ENCODE measurements at places on chromosomes 3 and 15.
A peak's percentile ranks its signal among the peaks of the same experiment; 100 is the strongest.

GRCh38 chr3:111926266-111926676 is 52.6 kb upstream of the ABHD10 start:
- DNase-seq = no peak

DNA sequence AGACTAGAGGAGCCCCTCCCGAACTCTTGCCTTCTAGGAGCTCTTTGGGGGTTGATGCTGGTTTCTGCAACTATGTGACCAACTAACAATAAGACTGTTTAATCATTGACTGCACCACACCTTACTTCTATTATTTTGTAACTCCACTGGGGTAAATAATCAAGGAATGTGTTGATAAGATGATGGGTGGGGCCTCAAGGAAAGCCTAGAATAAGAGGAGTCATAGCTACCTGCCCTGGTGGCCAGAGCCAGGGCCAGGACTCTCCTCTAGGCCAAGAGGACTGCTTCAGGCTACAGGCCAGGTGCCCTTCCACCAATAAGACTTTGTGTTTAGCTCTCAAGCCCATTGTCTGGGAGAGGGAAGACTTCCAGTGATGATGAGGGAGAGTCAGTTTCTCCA is 41.2 kb upstream of the PIAS1 start:
- DNase-seq = no peak

- DNase-seq = no peak
Measured at GRCh38 chr3:194604837-194605236, 28.4 kb downstream of the TMEM44 start.

DNA sequence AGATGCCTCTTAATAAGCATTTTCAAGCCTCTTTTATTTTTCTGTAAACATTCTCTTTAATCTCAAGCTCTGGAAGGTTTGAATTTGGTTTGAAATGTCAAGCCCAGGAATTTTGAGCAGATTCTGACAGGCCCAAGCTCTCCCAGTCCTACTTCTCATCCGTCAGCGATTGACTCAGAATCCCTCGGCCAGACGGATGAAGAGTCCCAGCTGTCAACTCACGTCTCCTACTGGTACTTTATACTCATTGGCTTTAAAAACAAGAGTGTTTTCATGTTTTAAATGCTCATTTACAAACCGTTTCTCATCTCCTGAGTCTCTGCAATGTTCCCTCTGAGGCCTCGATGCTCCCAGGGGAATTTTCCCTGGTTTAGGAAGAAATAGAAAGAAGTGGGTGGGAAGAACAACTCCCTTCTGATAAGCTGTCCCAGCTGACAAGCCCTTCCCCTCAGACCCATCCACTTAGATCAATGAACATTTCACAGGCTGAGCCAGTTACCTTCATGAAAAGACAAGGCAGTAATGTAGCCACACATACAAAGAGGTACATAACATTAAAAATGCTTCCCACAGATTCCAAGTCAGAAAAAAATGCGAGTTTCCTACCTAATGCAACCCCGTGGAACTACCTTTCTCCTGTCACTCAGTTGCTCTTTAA is 478.2 kb upstream of the DPH6 start:
- DNase-seq = no peak

DNA sequence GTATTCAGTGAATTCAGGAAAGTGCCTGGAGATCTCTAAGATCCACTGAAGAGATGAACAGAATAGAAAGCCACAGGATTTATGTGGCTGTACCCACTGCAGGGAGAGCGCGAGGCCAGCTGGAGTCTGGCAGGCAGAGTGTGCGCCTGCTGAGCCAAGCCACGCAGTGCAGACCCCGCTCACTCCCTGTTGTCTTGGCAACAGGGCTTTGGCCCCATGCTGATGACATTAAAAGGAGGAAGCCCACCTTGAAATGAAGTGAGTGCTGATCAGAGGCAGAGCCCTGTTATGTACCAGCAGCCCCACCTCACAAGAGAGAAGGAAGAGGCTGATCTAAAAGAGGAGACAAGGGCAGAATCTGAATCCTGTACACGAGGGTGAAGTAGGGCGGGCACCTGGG is 36.7 kb downstream of the PXYLP1 start:
- DNase-seq = peak; percentile 44

DNA sequence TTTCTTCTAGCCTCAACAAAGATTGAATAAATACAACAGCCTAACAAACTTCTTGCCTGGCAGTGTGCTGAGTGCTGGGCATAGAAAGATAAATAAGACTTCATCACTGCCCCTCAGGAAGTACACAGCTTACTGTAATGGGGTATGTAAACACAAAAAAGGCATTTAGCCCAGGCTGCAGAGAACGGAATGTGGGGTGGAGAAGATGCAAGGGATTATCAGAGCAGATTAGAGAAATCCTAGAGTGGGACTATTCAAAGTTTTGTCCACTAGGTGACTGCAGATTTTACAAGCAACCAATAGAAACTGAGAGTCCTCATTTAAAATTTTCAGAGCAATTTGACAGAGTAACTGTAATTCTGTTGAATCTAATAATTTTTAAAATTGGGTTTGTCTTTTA is 35.4 kb upstream of the TSC22D2 start:
- no peak for DNase-seq

DNA sequence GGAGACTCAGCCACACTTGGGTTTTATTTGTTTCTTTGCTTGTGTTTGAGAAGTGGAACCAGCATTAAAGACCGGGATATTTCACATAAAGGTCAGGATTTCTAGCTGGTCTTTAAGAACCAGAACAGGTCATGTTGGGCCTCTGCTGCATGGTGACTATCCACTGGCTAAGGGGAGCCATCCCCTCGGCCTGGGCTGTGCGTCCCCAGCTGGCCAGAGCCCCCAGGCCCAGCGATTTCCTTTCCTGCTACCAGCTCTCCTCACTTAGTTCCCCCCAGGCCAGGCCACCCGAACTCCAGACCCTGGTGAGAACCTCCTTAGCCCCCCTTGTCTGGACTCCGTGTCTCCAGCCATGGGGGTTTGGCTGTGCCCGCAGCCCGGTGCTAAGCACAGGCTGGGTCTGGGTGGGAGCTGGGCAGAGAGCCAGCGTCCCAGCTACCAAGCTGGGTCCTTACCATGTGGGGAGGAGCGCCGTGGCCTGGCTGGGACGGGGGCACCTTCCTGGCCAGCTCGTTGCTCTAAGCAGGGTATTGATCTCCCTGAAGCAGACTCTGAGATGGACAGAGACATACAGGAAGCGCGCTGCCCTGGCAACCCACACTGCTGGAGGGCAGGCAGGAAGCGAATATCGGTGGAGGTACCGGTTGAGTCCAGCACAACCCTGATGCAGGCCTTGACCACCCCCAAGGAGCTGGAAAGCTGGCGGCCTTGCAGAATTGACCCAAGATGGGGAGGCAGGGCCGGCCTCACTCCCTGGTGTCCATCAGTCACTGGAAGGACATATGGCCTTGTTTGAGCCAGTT is 49.4 kb downstream of the KLF15 start:
- DNase-seq = no peak

DNA sequence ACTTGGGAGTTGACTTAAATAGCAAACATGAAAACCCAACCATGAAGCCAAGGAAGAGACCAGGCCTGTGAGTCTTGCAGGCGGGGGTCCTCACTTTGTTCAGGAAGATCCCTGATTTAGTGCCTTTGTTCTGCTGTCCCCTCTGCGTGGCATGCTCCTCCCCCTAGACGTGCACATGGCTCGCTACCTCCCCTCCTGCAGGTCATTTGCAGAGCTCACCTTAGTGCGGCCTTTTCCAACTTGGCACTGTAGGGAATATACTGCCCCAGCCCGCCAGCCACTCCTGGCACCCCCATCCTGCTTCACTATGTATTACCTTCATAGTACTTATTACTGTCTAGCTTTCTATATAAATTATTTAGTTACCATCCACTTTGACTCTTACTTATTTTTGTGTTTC is 18.3 kb downstream of the GXYLT2 start:
- no peak for DNase-seq

- no peak for DNase-seq
Measured at GRCh38 chr3:28050885-28051284, 190.5 kb upstream of the CMC1 start.

- no peak for DNase-seq
Measured at GRCh38 chr3:16031434-16031833, 143.0 kb upstream of the GALNT15 start.

GRCh38 chr15:42591238-42591934 is 16.0 kb downstream of the STARD9 start:
- DNase-seq = peak; percentile 32

GRCh38 chr15:57684491-57685151 is 21.9 kb upstream of the POLR2M start:
- DNase-seq = no peak

GRCh38 chr3:157566596-157566995 is 63.4 kb upstream of the VEPH1 start:
- no peak for DNase-seq

DNA sequence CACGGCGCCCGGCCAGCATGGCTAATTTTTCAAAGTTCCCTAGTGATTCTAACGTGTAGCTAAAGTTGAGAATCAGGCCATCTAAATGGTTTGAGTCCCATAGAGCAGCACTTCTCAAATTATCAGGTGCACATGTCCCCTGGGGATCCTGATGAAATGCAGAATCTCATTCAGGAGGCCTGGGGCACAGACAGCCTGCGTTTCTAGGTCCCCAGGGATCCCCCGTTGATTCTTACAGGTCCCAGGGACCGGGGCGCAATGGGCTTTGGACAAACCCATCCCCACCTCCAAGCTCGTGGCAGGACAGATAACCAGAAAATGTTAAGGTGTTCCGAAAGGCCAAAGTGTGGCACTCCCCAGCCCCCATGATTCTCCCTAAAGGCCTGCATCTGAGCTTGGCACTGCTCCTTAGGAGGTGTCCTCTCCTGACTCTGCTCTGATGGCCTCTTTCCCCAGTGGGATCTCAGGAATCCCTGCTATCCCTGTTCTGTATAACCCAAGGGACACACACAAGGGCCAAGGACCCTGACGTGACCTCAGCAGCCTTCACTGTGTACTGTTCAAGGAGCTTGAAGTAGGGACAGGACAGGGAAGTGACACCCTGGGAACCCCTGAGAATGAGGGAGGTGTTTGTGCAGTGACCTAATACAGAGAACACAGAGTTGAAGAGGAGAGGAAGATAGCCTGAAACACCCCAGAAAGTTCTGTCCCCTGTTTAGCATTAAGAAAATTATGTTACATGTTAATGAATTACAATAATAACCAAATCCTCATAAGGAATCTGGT is 8.0 kb downstream of the LRRK1 start:
- DNase-seq = no peak

DNA sequence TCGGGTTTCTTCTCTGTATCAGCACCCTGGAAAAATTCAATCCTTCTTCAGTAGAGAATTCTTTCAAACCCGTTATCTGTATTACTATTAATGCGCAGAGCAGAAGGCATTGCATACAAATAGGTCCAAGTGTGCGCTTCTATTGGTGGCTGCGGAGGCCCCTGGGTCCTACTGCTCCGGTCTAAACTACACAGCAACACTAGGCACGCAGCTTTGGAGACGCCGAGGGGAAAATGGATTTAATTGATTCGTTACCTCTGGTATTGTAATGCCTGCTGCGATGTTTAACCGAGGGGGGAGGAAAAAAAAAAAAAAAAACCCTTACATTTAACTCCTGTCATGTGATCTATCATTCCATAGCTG is at the start of gene ROBO1:
Gene ROBO1, minus strand, starts transcription at position 94 of the 363 bp plus-strand sequence.
- DNase-seq = no peak

DNA sequence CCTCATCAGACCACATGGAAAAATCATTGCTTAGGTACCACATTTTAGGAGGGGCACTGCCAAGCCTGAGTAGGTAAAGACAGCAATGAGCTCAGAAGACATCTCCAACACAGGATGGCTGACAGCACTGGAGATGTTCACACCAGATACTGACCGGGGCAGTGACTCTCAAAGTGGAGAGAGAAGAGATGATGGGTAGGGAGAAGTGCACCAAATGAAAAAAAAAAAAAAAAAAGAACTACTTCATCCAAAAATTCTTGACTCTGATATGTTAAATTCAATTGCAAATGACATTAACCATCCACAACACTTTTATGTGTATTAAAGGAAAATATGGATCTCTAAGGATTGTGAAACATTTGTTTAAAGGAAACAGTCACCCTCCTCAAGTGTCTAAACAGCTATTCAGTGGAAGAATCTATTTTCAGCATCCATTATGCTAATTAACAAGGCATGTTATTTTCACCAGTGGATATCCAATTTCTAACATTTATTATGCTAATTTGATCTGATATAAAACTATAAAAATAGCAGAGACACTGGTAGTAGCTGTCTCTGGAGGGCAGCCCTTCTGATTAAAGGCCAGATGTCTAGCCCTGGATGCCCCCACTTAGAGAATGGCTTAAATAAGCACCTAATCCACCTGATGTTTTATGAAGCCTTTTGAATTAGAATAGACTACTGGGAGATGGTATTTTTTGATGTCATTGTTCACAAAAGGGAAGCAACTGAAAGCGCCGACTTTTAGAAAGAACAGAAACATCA is 48.2 kb upstream of the VGLL4 start:
- no peak for DNase-seq

GRCh38 chr3:66386011-66386924 is 114.6 kb downstream of the LRIG1 start:
- no peak for DNase-seq

- DNase-seq = no peak
Measured at GRCh38 chr3:65425880-65426279, 612.8 kb downstream of the MAGI1 start.

DNA sequence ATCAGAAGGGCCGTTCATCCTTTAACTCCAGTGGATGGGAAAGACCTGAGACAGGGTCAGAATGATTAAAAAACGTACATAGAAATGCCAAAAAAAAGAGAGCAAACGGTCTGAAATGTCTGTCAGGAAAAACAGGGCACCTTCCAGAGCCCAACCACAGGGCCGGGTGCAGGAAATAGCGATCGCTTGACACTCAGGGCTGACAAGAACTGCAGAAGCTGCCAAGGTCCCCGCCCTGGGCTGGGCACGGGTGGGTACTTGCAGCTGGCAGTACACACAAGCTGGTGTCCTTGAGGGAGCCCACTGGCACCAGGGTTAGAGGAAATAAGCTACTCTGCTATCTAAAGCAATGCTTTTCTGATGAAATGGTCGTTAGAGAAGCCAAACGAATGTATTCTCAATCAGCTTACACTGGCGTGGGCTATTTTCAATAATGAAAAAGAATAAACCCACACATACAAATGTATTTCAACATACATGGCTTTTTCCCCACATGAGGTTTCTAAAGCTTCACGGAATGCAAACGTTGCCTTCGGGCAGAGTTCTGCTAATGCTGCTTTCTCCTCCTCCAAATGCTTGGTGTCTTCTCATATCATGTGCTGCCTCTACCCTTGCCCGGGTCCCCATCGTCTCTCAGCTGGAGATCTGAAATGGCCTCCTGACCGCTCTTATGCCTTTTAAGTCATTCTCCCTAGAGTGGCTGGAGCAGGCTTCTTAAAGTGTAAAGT is 15.6 kb downstream of the FRMD4B start:
- peak; percentile 70 for DNase-seq

GRCh38 chr3:175266478-175266877 is 407.3 kb downstream of the NAALADL2 start:
- DNase-seq = no peak
